Diencephalon (tissue), 1 donor: ENCODE measurements at places on chromosomes 11 and 22. TPM values are rescaled to one million over a fixed set of nuclear protein-coding genes. Genes with fewer than 3 reads are reported as not detected.

Gene KCNQ1OT1
- total RNA-seq, result 4.8 TPM

Gene CCDC87
- 1.2 TPM for total RNA-seq

Gene SULT4A1
- 49.4 TPM for total RNA-seq

Gene BARX2
- 0.23 TPM for total RNA-seq

Gene CHRNA10
- total RNA-seq, result 0.92 TPM

Gene PARVA
- total RNA-seq, result 8.3 TPM
